ENCODE measurements at places on chromosomes 2 and 18.

- no peak for DNase-seq
These were observed 6.9 kb downstream of the UGT1A10 start for GRCh38 chr2:233643128-233643527.

DNA sequence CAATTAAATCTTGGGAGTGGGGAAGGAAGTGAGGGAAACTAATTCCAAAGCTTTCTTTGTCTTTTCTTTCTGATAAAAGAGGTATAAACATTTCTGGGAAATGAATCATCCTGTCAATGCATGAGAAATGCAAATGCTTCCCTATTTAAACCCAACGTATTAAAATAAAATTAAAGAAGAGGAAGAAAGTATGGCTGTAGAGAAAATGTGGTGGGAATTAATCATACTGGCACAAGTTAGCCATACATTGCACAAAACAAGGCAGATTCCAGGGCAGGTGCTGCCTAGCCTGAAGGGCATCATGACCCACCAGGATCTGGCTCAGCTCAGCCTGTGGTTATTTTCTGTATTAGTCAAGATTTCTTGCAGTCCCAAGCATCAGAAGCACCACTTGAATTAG lies 338.0 kb downstream of the NYAP2 start:
- DNase-seq, result no peak

DNA sequence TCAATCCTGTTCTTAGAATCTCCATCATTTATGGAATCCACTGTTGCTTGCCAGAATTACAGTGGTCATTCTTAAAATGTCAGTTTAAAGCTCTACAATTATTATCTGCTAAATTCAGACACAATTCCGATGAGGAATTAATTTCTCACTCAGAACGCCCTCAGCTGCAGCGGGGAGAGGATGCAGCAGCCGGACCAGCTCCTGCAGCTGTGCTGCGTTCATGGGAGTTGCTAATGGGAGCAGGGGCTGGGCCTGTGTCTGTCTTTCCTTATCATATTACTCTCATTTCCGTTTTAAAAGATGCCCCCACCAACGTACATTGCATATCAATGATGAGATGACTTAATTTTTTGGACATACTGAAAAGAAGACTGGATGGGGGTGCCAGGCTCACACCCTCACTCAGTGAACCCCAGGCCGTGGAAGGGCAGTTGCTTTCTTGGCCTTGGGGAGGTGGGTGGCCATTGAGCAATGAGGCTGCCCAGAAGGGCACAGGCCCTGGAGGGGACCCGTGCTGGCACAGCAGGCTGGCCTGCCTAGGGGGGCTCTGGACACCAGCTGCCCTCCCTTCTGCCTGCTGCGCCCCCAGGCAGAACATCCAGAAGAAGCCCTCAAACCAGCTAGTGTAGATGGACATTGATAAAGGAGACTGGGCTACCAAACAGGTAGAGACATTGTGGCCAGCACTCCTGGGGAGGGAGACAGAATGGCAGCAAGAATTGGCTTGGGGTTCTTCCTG lies 503.6 kb upstream of the MYT1L start:
- no peak for DNase-seq

DNA sequence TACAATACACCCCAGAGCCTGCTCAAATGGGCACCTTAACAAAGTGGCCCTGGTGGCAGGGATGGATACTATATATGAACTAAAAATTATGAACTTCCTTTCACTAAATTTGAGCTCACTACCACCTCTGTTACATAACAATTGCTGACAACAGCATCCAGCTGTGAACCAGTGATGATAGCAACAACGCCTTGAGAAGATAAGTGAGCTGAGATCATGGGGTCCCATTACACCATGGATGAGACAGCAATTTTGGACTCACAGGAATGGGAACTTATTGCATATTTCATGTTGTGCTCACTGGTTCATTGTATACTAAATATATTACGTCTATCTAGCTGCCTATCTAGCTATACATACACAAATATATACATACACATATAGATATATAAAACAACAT lies 16.9 kb upstream of the ALMS1 start:
- no peak for DNase-seq

- no peak for DNase-seq
These were observed 32.0 kb upstream of the PRLH start for GRCh38 chr2:237534380-237534779.

GRCh38 chr2:227163998-227164762 lies at the start of the genes COL4A3 and COL4A4:
Gene COL4A3 (plus strand): TSS chr2:227164624. CDS start chr2:227164727, 103 bp downstream.
Gene COL4A4 (minus strand): TSS chr2:227164205. CDS start chr2:227147483, 16,722 bp downstream.
- DNase-seq, result no peak

- no peak for DNase-seq
These were observed 2.4 kb downstream of the TMEM185B start for GRCh38 chr2:120220756-120221155.

GRCh38 chr2:242041816-242042215 lies 172.3 kb downstream of the RTP5 start:
- no peak for DNase-seq

DNA sequence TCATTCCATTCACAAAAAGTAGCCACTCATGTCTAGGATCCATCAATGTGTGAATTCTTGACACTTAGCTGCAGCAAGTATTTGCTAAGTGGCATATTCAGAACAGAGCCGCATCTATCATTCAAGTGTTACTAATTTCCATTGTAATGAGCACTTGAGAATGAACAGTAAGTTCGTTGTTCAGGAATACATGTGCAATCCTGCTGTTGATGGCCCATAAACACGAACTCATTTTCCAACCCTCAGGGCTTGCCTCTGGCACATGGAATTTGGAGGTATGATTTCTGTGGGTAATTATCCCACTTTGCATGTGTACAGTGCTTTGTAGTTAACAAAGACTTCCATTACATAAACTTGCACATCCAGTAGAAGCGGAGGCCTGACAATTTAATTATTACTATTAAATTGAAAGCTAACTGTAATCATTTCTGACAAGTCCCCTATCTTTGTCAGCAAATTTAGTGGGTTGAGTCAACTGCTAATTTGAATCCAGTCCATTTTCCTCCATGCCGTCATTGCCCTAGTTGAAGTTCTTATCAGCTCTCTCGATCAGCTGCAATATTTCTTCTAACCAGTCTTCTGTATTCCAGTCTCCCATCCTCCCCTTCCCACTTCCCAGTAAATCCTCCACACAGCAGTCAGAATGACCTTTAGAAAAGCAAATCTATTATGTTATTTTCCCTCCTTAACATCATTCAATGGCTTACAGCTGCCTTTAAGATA lies 116.0 kb upstream of the AQP4 start:
- DNase-seq, result no peak

DNA sequence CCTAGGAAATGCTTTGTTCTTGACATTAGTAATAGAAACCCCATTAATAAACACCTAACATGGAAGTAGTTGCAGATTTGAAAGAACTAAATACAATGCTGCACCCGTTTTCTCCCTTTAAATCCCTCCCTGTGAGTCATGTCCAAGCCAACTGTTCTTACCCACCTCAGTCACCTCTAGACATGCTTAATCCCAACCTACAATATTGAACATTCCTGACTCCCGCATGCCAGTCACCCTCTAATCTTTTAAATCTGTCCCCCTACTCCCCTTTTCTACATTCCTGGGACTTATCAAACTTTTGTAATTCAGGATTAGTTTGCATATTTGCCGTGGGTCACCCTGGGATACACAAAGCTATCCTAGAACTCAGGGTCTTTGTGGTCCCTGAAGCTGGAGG lies 374.6 kb downstream of the IRS1 start:
- DNase-seq, result no peak

DNA sequence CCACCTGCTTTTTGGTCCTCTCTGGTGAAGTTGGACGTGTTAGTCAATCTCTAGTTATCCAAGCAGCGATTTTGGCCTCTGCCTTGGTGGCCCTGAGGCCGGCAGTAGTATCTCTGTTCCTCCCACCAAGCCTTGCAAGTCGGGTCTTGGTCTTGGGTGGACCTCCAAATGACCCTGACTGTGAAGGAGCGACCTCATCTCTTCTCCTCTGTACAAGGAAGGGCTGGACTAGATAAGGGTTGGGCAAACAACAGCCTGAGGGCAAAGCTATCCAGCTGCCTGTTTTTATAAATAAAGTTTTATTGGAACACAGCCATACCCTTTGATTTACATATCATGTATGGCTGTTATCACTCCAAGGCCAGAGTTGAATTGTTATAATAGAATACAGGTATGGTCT lies 74.6 kb upstream of the FOSL2 start:
- DNase-seq, result no peak

- peak; percentile 20 for DNase-seq
These were observed 9.9 kb upstream of the IL1A start for GRCh38 chr2:112794131-112794733.

DNA sequence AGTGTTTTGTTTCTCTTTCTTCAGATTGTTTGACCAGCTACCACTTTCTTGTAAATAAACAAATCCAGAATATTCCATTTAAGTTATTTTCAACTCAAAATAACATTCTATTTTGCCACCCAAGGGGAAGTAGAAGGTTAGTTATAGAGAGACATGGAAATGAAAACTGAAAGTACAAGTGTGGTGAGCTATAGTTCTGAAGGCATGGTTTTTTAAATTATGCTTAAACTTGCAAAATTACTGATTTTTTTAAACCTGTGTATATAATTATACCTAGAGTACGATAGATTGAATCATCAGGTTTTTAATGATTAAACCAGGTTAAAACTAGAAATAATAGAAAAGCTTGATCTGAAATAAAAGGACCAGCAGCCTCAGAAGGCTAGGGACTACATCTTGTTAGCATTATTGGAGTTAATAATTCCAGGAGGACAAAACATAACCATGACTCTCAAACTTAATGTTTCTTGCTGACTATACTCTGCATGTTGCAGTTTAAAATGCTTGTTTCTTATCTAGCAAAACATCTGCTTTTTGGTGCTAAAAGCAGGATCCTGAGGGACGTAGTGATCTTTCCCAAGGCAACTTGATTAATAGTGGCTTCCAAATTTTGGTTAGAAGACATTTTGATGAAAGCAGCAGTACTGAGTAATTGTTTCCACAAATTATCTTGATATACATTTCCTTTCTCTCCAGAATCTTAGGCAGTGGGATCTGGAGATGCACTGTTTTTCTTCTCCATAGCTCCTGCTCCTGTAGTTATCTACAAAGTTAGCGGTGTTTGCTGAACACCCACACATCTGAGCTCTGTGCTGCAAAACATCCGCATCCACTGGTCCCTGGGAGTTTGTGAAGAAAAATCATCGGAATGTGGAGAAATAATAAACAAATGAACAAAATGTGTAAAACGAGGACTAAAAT lies 327.2 kb upstream of the PKDCC start:
- no peak for DNase-seq

GRCh38 chr2:40004336-40004735 lies 225.3 kb upstream of the THUMPD2 start:
- DNase-seq, result peak; percentile 41

GRCh38 chr2:26462511-26463243 lies 15.2 kb downstream of the OTOF start:
- no peak for DNase-seq

- DNase-seq, result no peak
These were observed 589.2 kb upstream of the ZEB2 start for GRCh38 chr2:145108959-145109710.

DNA sequence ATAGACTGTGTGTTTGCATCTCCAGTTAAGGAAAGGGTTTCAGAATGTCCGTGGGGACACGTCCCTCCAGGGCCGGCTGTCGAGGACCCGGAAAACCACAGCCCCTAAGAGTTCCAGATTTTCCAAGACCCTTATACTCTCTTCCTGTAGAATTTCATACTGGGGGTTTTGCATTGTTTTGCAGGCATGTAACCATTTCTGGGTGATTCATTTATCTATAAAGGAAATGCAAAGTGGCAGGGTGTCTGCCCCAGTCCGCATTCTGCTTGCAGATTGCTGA lies 8.5 kb downstream of the SP9 start:
- DNase-seq, result peak; percentile 46

- peak; percentile 57 for DNase-seq
These were observed 156.9 kb upstream of the ITGA6 start for GRCh38 chr2:172270278-172271079.

DNA sequence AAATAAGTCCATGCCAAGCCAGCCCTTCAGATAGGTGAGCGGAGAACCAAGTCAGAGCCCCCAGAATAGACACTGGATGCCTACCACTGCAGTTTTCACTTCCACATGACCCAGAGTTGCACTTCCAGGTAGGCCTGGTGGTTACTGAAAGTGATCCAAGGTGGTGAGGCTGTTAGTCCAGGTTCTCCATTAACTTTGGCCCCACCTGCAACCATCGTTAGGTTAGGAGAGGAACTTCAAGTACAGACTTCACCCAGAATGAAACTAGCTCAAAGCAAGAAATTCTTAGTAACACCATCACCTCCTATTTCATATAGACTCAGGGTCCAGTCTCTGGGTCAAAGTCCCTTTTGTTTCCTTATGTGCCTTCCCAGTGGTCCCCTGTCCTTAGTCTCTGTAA lies 293.1 kb upstream of the ID2 start:
- no peak for DNase-seq

- DNase-seq, result no peak
These were observed 17.1 kb upstream of the AAK1 start for GRCh38 chr2:69660637-69661036.

- DNase-seq, result no peak
These were observed 289.3 kb downstream of the MEIS1 start for GRCh38 chr2:66724241-66724640.

DNA sequence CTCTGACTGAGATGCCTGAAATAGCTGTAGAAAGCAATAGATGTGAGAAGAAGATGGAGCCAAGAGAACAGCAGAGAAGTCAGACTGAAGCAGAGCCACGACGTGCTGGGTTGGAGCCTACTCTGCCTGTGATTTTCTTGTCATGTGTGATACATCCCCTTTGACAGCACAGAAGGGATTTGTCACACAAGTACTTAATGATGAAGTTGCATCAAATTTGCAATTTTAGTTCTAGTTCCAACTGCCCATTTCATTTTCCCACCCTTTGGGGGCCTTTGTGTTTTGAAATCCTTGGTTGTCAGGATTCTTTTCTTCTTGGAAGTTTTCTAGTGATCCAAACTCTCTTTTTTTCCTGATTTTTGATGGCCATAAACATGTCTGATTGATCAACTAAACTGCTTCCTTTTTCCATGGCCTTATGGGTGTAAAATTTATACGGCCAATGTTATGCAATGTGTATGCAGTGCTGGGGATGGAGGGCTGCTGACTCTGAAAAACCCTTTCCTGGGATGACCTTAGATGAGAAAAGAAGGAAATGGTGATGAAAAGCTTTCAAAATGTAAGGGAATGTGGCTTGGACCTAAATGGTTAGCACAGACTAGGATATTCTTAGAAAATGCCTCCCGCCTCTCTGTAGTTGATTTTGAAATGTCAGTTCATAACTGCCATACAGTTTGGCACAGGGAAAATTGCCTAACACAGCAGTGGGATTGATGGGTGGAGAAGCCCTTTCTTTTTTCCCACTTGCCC lies 9.6 kb upstream of the B3GNT2 start:
- no peak for DNase-seq

- no peak for DNase-seq
These were observed 40.5 kb downstream of the STK25 start for GRCh38 chr2:241467777-241468475.

DNA sequence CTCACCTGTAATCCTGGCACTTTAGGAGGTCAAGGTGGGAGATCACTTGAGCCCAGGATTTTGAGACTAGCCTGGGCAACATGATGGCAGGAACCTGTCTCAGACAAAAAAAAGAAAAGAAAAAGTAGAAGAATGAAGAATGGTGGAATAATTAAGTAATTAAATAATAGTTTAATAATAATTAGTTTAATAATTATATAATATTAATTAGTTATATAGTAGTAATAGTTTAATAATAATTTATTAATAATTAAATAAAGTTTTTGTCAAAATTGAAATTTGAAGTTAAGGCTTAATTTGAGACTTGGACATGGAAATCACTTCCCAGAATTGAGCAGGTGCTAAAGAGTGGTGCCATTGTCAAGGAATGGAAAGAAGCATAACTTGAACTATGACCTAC lies 52.2 kb upstream of the ABCA12 start:
- no peak for DNase-seq

All from thymus (tissue), 14 donors.